Stimulated activated CD8-positive, alpha-beta memory T cell treated with anti-CD3 and anti-CD28 coated beads, Interleukin-15, amount 100 ng/mL, for 1 hour (primary cell): ENCODE measurements at places on chromosomes 2 and 18.

- DNase-seq: no peak
Measured at GRCh38 chr18:22335731-22336198, 82.0 kb downstream of the CTAGE1 start.

- DNase-seq: no peak
Measured at GRCh38 chr18:446941-447560, 53.5 kb downstream of the COLEC12 start.

DNA sequence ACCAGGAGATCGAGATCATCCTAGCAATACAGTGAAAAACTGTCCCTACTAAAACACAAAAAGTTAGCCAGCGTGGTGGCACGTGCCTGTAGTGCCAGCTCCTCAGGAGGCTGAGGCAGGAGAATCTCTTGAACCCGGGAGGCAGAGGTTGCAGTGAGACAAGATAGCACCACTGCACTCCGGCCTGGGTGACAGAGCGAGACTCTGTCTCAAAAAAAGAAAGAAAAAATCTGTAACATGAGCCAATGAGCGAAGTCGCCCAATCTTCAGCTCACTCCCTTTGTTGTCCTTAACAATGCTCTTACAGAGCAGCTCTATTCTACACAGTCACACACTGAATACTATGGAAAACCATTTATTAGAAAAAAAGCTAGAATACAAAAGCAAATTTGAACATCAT lies 22.0 kb downstream of the FAM98A start:
- DNase-seq: no peak

- DNase-seq: no peak
Measured at GRCh38 chr18:59516356-59517155, 157.5 kb upstream of the LMAN1 start.

GRCh38 chr2:234467289-234467688 lies 29.6 kb downstream of the ARL4C start:
- DNase-seq: no peak

GRCh38 chr18:44904768-44905167 lies 224.1 kb downstream of the SETBP1 start:
- DNase-seq: no peak

DNA sequence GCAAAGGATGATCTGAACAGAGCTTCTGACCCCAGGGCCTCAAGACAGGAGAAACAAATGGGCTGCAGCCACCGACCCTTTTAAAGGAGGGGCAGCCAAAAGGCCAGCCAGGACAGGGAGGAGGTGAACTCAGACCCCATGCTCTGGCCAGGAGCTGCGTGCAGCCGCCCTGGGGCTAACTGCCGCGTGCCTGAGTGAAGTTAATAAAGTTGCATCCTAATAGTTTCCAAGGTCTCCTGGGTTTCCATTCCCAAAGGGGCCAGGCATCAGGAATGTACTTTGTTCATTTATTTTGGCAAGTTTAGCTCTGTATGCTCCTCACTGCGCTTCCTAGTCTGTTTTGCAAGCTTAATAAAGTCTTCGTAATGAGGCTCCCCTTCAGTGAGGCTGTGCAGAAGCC lies 60.7 kb downstream of the EN1 start:
- DNase-seq: no peak

- no peak for DNase-seq
Measured at GRCh38 chr2:108239786-108240185, at the start of gene SULT1C3. SULT1C3 (plus strand) TSS chr2:108239968; CDS start chr2:108247195, 7,227 bp downstream.

- peak; percentile 65 for DNase-seq
Measured at GRCh38 chr2:33475224-33476130, 972 bp upstream of the RASGRP3 start.

- no peak for DNase-seq
Measured at GRCh38 chr2:46747297-46747818, 168.2 kb downstream of the MCFD2 start.

GRCh38 chr2:223000872-223001796 lies 50.9 kb upstream of the KCNE4 start:
- no peak for DNase-seq

DNA sequence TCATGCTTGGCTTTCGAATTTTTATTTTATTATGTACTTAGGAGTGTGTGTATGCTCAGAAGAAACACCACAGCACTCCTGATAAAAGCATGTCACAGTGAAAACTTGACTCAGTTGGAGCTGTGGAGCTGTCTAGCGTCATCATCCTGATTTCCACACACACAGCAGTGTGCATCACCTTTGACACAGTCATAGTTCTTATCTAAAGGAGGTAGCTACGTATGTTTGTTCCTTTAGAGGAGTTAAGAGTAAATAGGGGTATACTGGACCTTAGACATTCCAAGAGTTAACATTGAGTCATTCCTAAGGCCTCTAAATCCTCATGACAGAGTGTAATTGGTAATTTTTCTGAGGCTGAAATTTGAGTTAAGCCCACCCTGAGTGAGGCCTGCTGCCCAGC lies 96.9 kb downstream of the PHLPP1 start:
- DNase-seq: no peak

- no peak for DNase-seq
Measured at GRCh38 chr2:142841788-142842187, 35.7 kb upstream of the KYNU start.

DNA sequence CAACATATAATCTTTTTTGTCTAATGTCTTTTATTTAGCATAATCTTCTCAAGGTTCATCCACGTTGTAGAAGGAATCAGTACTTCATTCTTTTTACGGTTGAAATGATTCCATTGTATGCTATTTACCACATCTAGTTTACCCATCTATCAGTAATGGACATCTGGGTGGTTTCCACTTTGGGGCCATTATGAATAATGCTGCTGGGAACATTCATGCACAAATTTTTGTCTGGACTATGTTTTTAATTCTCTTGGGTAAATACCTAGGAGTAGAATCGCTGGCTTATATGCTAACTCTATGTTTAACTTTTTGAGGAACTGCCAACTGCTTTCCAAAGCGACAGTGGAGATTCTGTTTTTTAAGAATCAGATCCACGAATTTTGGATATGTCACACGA lies 7.4 kb upstream of the GCG start:
- no peak for DNase-seq

GRCh38 chr18:59907172-59907571 lies 7.4 kb downstream of the PMAIP1 start:
- DNase-seq: no peak

DNA sequence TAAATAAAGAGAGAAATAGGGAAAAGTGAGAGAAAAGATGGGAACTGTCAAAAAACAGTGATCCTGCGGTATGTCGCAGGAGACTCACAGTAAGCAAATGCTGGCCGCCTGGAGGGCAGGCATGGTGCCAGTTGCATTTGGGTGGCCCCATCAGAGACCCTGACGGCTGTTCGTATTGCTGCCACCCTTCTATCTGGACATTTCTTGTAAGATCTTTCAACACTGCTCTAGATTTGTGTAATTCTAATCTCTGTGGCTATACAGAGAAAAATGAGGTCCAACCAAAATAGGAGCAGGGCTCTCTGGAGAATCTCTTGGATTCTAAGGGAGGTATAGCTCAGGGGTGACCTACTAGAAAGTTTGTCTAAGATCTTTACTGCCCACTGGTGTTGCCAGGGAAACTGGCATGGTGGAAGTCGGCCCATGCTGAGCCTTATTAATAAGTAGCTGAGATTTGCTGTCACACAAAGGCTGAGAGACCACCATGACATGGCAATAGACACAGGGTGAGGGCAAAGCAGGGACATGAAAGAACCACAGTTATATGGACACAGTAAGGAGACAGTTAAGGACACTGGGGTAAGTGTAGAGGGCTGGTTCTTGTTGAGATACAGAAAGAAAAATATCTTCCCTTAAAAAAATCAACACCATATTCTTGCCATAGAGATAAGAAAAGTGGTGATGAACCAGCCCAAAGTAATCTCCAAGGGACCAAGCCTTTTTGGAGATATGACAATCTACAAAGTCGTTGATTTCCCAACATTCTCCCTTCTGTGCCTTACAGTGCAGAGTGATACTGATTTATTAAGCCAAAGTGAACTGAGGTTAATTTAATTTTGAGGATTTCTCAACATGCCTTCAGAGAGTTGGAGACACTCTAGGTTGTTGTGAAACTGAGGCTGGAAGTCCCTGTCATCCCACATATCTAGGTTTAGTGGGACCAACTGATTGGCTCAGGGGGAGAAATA lies 26.4 kb upstream of the FZD7 start:
- DNase-seq: no peak

DNA sequence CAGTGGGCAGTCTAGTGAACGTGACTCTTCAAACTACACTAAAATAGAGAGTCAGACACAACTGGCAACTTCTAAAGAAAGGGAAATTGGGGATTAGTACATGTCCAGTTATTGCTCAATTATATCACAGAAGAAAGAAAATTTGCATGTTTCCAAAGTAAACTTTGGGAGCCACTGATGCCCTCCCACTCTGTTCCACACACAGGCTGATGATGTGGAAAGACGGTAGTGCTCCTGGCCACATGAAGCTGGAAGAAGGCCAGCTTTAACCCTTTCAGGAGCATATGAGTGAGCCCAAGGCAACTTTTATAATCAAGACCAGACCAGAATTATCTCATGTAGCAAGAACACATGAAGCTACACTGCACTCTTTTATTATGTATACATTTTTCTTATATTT lies 141.0 kb downstream of the NR4A2 start:
- no peak for DNase-seq

DNA sequence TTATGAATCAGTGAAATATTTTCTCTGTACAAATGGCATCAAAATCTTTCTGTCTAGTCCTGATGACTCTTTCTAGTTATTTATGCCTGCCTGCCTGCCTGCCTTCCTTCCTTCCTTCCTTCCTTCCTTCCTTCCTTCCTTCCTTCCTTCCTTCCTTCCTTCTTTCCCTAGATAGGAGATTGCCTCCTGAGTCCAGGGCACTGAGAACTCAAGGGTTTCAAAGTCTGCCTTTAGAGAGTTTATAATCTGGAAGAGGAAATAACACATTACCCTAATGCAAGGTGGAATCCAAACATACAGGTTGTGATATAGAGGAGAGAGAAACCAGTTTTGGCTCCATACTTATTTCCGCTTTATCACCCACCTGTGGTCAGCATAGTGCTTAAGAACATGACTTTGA lies 98.1 kb upstream of the SERPINE2 start:
- DNase-seq: no peak

DNA sequence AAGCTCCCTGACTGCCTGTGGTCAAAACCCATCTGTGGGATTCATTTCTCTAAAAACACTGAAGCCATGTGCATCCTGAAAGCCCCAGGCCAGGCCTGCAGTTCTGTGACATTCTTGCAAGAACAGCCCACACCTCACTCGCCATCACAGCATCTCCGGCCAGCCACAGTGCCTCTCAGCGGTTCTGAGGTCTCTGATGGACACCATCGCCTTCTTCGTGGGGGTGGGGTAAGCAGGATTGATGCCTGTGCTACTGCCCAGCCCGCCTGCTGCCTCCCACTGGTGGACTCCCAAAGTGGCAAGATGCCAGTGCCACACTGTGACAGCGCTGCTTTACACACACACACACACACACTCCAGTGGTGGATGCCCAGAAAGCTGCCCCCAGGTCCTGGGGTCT lies 5.2 kb upstream of the PRLH start:
- DNase-seq: no peak

DNA sequence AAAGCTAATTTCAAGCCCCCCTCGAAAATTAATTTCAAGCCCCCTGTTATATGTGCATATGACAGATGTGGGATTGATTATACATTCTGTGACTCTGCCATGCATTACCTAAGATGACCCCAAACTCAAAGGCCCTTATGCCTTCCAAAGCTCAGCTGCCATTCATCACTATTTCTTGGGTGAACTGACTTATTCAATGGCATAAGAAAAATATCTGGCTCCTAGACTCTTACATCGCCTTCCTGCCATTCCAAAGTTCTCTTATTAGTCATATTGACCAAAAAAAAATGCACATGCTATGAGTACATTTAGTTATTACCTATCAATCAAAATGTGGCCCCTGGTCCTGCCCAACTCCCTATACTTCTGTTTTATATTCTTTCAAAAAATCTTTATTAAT lies 291.8 kb upstream of the CHAC2 start:
- no peak for DNase-seq

- no peak for DNase-seq
Measured at GRCh38 chr18:35956226-35956625, 16.3 kb upstream of the RMP24 start.

- DNase-seq: no peak
Measured at GRCh38 chr18:41905786-41906527, 49.1 kb upstream of the PIK3C3 start.

DNA sequence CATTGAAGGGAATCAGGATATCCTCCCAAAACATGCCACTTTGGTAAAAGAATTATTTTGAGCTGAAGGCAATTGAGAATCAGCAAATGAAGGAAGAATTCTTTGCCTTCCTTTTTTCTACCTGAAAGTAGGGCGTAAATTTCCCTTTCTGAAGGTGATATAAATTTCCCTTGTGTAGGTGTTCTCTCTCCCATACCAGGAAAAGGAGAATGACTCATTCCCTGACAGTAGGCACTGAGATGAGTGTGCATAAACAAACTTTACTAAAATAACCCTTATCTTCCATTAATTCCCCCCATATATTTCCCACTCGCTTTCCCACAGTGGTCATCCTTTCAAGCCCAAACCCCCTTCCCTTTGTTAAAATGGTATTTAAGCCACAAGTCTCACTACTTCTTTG lies 1339.0 kb downstream of the LRP1B start:
- no peak for DNase-seq

- DNase-seq: no peak
Measured at GRCh38 chr2:104068665-104069064, 785.2 kb upstream of the POU3F3 start.

- DNase-seq: no peak
Measured at GRCh38 chr2:236717120-236717519, 147.5 kb downstream of the ACKR3 start.

DNA sequence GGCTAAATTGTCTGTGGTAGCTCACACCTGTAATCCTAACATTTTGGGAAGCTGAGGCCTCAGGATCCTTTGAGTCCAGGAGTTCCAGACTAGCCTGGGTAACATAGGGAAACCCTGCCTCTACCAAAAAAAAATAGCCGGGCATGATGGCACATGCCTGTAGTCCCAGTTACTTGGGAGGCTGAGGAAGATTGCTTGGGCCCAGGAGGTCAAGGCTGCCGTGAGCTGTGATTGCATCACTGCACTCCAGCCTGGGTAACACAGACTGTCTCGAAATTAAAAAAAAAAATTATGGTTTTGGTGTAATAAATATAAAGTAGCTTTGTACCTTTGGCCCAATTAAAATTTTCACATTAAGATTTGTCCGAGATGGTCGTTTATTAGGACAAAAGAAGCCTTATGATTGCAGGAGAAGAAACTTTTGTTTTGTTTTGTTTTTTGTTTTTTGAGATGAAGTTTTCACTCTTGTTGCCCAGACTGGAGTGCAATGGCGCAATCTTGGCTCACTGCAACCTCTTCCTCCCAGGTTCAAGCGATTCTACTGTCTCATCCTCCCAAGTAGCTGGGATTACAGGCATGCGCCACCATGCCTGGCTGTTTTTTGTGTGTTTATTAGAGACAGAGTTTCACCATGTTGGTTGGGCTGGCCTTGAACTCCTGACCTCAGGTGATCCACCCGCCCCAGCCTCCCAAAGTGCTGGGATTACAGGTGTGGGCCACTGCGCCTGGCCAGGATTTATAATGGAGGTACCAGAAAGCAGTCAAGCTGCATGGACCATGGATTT lies 4.1 kb downstream of the MTA3 start:
- DNase-seq: no peak

DNA sequence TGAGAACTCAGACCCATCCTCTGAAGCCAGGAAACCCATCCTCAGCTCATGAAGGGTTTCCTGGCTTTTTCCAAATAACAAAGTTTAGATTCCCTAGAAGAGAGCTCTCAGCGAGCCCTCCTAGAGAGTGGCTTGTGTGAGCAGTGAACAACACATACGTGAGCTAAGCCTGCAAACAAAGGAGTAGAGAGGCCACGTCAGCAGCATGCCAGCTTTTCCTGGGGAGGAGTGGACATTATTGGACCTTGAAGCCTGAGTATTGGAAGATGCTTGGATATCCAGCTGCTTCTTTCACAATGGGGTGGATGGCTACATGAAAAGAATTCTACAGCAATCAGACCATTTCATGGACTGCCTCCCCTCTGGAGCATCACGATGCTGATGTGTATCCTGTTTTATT lies 21.1 kb downstream of the KIF5C start:
- DNase-seq: no peak
